ENCODE measurements at places on chromosomes 2 and 18. TPM values are rescaled to one million over a fixed set of nuclear protein-coding genes. Genes with fewer than 3 reads are reported as not detected.

Gene MROH2A
- not detected for total RNA-seq

Gene LHCGR
- not detected for total RNA-seq

Gene FAHD2A
- total RNA-seq, result 22.8 TPM

Gene HRH4
- not detected for total RNA-seq

Gene SRD5A2
- total RNA-seq, result not detected

Gene RHOB
- total RNA-seq, result 26.8 TPM

Gene DOK6
- total RNA-seq, result not detected

All from natural killer cell treated with Interleukin-12 subunit alpha and Interleukin-12 subunit beta and Interleukin-15 and Interleukin-18, amount 100 ng/mL, for 72 hours (primary cell).